ENCODE measurements at places on chromosomes 5 and 9.

- DNase-seq: no peak
These were observed 76.6 kb downstream of the PPIC start for GRCh38 chr5:122959740-122960445.

GRCh38 chr9:8730618-8731017 lies 931.0 kb upstream of the DMAC1 start:
- no peak for DNase-seq

GRCh38 chr5:41863871-41864486 lies 6.2 kb downstream of the OXCT1 start:
- DNase-seq: no peak

DNA sequence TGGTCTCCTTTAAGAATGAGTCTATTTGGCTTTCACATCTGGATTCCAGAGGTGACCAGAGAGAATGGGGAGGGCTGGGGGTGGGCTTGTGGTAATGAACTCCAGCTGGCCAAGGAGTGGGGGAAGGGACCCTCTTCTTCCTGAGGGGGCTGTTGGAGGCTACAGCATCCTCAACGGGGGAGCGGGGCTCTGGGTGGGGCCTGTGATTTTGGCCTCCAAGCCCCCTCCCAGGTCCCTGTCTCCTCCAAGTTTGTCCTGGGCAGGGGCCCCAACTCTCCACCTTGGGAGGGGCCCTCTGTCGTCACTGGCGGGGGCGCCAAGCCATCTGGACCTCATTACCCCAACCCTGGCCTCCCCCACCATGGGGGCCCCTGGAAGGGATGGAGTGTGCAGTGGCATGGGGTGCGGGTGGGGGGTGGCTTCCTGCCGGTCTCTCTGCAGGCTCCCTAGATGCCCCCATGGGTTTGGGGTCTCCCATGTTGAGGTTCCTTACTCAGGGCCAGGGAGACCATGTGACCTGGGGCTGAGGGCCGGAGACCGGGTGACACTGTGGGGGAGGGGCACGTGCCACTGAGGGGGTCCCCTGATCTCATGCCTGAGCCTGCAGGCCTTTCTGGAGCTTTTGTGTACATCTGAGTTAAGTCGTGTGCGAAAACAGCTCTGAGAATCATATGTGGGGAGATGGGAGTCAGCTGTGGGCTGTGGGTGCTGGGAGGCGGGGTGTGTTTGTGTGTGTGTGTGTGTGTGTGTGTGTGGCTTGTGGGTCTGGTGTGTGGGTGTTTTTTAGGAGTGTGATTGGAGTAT lies 32.4 kb downstream of the GOLGA2 start:
- no peak for DNase-seq

DNA sequence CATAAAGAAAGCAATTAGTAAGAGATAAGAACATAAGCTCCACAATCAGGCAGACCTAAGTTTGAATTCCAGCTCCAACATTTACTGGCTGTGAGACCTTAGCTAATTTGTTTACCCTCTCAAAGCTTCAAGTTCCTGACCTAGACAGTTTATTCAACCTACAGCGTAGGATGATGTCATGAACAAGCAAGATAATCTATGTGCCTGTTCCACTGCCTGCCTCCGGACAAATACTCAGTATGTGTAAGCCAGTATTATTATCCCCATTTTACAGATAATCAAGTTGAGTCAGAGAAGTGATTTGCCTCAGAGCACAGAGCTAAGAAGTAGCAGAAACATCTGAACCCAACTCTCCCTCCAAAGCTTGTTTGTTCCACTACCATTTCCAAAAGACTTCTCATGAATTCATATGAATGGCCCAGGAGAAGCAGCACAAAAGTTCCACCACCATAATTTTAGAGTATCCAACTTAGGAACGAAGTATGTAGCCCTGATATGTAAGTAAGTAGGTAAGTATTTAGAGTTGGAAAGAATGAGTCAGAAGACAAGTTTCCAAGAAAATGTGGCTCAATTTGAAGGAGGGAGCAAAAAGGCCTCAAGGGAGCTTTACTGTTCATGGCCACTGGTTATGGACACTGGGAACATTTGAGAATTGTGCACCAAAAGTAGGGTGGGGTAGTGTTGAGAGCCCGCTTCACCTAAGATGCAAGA lies 398.2 kb downstream of the NFIB start:
- DNase-seq: no peak

Measured in activated CD4-positive, alpha-beta T cell treated with anti-CD3 and anti-CD28 coated beads, Interleukin-2, amount 50 U/mL, for 16 hours (primary cell).